Sigmoid colon (tissue), 7 donors: ENCODE measurements at places on chromosomes 4 and X. TPM values are rescaled to one million over a fixed set of nuclear protein-coding genes. Genes with fewer than 3 reads are reported as not detected.

The NHSL2 gene
- total RNA-seq, result 8.1 TPM

The TMLHE gene
- total RNA-seq, result 16.3 TPM

The N4BP2 gene
- total RNA-seq, result 9.3 TPM

DNA sequence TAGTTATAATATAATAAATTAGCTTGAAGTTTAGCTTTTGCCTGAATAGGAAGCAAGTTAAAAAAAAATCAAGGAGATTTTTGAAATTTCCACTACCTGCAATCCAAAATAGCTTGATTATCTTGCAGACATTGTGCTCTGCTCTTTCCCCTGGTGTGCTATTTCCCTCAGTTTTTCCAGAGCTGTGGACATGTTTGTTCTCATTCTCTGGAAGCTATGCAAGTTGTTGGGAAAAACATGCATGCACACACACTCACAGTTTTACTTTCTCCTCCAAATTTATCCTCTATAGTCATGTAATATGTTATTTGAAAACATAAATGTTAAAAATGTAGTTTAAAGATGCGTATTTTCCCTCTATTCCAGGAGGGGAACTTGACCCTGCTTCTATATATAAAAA lies 225.8 kb upstream of the ARSJ start:
- no peak for DNase-seq

DNA sequence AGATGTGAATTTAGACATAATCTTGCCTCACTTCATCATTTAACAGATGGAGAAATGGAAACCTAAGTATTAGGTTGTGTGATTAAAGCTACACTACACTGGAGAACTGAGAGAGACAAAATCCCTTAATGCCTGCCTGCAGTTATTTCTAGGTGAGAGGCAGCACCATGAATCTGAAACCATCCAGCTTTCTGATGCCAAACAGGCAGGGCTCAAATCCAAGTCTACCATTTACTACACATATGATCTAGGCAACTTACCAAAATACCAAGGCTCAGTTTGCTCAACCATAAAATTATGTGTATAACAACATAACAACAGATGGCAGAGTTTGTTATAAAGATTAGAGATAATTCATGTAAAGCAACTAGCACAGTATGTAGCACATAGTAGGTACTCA lies 38.7 kb downstream of the GABRA4 start:
- no peak for DNase-seq

GRCh38 chr4:44725166-44725565 lies 1.2 kb downstream of the GNPDA2 start:
- DNase-seq, result no peak

DNA sequence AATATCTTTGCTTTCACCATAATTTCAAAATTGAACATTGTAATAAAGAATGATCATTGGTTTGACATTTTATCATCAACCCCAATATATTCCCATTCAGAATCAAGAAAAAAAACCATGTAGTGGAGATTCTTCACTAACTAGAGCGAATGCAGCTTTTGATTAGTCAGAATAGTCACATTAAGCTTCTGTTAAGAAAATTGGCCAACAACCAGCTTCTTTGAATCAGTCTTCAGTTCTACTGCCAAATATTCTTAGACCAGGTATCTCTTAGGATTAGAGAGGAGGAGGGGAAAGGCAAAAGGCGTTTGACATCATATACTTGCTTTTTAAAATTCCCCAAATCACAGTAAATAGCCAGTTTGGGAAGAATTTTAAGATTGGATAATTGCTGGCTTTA lies 22.2 kb upstream of the TBC1D8B start:
- DNase-seq, result no peak

GRCh38 chr4:7360806-7361205 lies 73.9 kb downstream of the PSAPL1 start:
- DNase-seq, result no peak

- DNase-seq, result no peak
Measured at GRCh38 chr4:172953896-172954568, 214.6 kb upstream of the GALNT7 start.

- DNase-seq, result no peak
Measured at GRCh38 chr4:4182835-4183568, 43.7 kb downstream of the OTOP1 start.

DNA sequence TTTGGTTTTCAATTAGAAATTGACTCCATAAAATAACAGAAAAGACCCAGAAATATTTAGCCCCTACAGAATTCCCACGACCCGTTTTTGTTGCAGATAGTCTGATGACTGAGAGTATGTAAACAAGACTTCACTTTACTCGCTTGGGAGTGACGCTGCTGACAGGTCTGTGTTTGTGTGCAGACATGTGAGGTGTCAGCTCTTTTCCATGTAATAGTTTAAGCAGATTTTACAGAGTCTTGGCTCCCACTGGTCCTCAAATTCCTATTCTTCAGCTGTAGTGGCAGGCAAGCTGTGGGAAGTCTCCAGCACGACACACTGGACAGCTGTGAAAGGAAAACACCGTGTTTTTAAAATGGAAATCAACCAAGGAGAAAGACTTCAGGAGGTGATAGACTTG lies 455.7 kb downstream of the GABRG1 start:
- DNase-seq, result no peak

- no peak for DNase-seq
Measured at GRCh38 chrX:39260965-39261364, 459.7 kb downstream of the MID1IP1 start.

- no peak for DNase-seq
Measured at GRCh38 chr4:108931926-108932325, 169.1 kb upstream of the ETNPPL start.

GRCh38 chr4:148654131-148654530 lies 211.9 kb upstream of the NR3C2 start:
- DNase-seq, result no peak

- no peak for DNase-seq
Measured at GRCh38 chr4:78669453-78669852, 106.7 kb upstream of the BMP2K start.

- no peak for DNase-seq
Measured at GRCh38 chr4:113574636-113575103, 186.9 kb downstream of the CAMK2D start.
